ENCODE measurements at places on chromosomes 1 and 21.

DNA sequence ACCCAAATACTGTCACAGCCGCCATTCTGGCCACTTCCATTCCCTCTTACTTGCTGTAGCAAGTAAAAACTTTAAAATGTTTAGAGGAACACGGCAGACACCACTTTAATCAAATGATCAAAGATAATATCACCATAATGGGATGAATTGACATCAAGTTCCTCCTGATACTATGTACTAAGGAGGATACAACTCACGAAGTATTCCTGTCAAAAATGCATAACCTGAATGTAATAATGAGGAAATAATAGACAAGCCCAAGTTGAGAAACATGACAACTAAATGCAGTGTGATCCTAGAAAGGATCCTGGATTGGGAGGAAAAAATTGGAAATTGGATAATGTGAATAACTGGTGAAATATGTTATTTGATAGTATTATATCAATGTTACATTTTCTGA lies 3.9 kb downstream of the KDF1 start:
- DNase-seq: no peak

GRCh38 chr1:209675565-209676154 lies 448 bp downstream of the G0S2 start:
- no peak for DNase-seq

GRCh38 chr21:44572959-44573583 lies 458 bp upstream of the KRTAP10-4 start:
- no peak for DNase-seq

GRCh38 chr1:235275223-235275622 lies 52.8 kb downstream of the ARID4B start:
- DNase-seq: no peak

GRCh38 chr21:42159560-42160110 lies 59.3 kb upstream of the ABCG1 start:
- no peak for DNase-seq

DNA sequence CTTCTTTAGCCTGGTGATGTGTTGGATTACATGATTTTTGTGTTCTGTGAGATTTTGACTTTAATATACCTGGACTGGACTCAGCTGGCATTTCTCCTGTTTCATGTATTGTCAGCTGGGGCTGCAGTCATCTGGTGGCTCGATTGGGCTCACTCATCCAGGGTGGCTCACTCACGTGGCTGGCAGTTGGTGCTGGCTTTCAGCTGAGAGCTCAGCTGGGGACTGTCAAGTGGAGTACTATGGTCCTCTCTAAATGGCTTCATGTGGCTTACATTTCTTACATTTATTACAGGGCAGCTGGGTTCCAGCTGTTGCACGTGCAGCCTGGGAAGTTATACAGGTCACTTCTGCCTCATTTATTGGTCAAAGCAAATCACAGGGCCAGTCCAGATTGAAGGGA lies 22.8 kb downstream of the HHAT start:
- DNase-seq: no peak

GRCh38 chr1:232221802-232222499 lies 408.0 kb downstream of the SIPA1L2 start:
- peak; percentile 90 for DNase-seq

DNA sequence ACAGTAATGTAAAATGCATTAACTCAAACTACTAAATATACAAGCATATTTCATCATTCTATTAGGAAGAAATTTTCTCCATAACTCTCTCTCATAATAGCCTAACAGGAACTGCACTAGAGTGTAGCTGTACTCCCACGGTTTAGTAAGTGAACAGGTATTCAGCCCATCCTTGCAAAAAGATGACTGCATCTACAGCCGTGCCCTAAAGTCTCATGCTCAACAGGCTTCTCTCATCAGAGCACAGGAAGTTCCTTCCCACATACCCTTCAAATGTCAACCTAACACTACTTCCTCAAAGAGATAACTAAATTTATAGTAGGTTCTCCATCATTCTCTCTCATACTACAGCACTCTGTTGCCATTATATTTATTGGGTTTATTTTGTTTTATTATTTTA lies 251.6 kb downstream of the AKT3 start:
- DNase-seq: peak; percentile 42

DNA sequence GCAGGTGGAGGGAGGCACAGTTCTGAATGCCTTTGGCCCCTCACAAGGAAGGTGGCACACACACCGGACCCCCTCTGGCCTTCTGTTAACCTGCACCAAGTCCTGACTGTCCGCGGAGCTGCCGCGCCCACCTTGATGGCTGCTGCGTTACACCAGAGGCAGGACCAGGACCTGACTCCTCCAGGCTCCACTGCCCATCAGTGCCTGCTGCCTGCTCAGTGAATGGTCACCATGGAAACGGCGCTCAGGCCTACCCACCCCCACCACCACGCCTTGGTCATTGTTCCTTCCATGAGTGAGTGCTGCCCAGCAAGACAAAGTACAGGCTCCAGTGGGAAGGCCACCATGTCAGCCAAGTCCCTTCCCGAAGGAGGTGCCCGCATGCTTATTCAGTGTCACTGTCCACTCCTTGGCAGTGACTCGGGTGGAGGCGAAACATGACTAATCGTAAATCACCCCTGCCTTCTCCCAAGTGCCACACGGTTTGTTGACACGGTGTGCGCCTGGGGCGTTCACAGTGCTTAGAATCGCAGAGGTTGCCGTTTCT lies 57.3 kb downstream of the SLC37A1 start:
- DNase-seq: no peak

Data from trophoblast cell (in vitro differentiated cells and primary cell).